Right lobe of liver (tissue), 6 donors: ENCODE measurements at places on chromosomes 2 and 18.
A peak's percentile ranks its signal among the peaks of the same experiment; 100 is the strongest.

- DNase-seq = no peak
These were observed 908.4 kb upstream of the CRIM1 start for GRCh38 chr2:35447215-35447614.

- no peak for DNase-seq
These were observed 130.7 kb downstream of the TMEM247 start for GRCh38 chr2:46610021-46610420.

GRCh38 chr2:71505086-71505769 lies 51.9 kb downstream of the DYSF start:
- no peak for DNase-seq

DNA sequence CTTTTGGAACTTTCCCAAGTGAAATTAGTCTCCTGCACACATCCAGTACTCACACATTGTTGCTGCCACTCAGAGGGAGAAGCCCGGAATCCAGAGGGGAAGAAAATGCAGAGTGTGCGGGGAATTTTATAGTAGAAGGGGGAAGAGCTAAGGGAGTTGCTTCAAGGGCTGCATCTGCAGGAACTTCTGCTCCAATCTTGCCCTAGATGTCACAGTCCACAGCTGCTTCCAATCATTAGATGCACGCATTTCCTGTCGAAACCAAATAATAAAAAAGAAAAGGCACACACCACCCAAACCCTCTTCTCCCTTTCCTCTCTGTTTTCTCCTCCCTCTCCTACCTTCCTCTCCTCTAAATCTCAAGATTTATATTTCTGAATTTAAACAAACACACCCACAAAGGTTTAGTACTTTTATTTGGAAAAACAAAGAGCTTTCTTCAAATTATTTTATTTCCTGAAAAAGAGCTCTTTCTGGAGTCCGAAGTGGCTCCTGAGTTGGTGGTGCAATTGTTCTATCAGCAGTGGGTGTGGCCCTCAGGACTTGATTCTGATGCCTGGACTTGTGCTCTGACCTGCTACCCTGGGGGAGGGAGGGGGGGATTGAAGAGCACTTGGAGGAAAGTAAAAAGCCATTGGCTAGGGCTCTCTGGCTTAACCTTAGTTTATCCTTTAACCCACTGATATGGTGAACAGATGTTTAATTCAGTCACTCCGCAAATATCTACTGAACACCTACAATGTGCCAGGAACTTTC lies 72.0 kb downstream of the KCNE4 start:
- DNase-seq = no peak

- no peak for DNase-seq
These were observed at the start of gene CYTIP for GRCh38 chr2:157443795-157444640. Gene CYTIP, minus strand, starts transcription at chr2:157444089. Its CDS starts 69 bp downstream, at chr2:157444020.

- no peak for DNase-seq
These were observed 139.2 kb downstream of the BCL2 start for GRCh38 chr18:63180321-63180720.

DNA sequence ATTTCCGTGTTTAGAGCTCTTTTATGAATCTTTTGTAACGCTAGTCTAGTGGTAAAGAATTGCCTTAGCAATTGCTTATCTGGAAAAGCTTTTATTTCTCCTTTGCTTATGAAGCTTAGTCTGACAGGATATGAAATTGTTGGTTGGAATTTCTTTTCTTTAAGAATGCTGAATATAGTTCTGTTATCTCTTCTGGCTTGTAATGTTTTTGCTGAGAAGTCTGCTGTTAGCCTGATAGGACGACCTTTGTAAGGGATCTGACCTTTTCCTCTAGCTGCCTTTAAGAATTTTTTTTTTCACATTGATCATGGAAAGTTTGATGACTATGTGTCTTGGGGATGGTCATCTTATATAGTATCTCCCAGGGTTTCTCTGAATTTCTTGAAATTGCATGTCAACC lies 101.1 kb downstream of the TRABD2A start:
- no peak for DNase-seq

- DNase-seq = peak; percentile 61
These were observed 6.6 kb upstream of the PTMA start for GRCh38 chr2:231701456-231702373.

- no peak for DNase-seq
These were observed 72.7 kb downstream of the PLB1 start for GRCh38 chr2:28568533-28568932.

GRCh38 chr2:58109481-58109880 lies 62.9 kb downstream of the VRK2 start:
- no peak for DNase-seq

- DNase-seq = no peak
These were observed 195.2 kb downstream of the SLC8A1 start for GRCh38 chr2:40256649-40257048.

GRCh38 chr2:72103690-72104089 lies 44.0 kb downstream of the CYP26B1 start:
- DNase-seq = no peak

DNA sequence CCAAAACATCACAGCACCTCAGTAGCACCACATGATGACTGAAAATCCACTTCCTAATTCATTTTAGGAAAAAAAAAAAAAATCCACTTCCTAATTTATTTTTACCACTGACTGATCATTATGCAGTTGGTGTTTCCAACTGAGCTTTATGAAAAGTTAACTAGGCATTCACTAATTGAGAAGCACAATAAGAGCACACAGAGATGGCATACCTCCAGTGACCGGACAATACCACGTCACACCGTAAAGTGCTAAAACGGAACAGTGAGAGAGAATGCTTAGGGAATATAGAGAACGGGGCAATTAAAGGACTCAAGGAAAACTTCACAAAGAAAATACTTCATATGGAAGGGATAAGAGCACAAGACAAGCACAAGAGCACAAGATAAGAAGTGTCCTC lies 212.5 kb downstream of the NBAS start:
- no peak for DNase-seq

- peak; percentile 67 for DNase-seq
These were observed 213.9 kb downstream of the TFCP2L1 start for GRCh38 chr2:121071034-121071504.

DNA sequence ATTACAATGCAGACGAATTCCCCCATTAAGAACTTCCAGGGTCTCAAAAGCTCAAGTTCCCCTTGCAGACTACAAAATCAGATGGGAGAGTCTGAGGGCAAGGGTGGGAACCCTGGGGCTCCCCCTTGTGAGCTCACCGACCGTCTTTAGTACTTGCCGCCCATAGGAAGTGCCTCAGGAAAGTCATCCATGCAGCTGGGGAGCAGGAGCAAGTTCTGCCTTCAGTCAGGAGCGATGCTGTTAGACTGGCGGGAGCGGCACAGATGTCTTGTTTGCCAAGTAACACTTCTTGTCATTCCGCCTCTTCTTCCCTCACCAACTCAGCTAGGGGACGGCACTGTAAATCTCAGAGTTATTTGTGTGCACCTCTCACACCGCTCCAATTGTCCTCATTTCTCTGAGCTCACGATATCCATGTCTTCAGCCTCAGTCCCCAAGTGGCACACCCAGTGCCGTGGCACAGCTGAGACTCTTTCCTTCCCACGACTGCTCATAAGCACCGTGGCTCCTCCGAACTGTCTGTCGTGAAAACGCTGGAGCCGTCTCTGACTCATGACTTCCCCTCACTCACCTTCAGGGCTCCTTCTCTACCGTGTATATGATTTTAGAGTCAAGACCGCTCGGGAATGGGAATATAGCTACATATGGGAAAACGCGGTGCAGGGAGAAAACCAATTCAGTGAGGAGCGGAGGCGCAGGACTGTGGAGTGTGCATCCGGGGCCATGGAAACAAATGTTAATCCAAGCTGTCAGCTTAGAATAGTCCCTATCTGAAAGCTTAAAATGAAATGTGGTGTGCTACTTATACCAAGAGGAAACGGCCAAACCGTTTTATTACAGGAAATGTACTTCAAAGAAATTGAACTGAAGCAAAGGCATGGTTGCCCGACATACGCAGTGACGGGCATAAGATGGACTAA lies 34.0 kb downstream of the UXS1 start:
- no peak for DNase-seq

DNA sequence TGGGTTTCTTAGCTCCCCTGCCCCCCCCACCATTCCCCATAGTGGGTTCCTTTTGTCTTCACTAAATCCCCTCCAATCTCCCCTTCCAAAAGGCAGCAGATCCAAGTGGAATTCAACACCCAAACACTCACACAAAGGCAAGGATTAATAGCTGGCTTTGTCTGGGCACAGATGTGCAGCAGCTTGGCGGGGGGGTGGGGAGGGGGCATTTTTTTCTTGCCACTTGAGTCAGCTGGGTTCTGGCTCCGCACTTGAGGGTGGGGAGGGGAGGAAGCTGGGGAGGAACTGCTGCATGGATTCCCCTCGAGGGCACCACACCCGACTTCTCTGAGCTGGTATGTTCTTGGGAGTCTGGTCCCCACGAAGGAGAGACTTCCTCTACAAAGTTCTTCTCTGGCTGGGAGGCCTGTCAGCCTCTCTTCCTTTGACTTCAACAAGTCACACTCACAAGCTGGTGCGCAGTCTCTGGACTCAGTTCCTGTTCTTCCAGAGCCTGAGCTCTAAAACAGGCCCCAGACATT lies 36.0 kb downstream of the SERTAD2 start:
- no peak for DNase-seq

DNA sequence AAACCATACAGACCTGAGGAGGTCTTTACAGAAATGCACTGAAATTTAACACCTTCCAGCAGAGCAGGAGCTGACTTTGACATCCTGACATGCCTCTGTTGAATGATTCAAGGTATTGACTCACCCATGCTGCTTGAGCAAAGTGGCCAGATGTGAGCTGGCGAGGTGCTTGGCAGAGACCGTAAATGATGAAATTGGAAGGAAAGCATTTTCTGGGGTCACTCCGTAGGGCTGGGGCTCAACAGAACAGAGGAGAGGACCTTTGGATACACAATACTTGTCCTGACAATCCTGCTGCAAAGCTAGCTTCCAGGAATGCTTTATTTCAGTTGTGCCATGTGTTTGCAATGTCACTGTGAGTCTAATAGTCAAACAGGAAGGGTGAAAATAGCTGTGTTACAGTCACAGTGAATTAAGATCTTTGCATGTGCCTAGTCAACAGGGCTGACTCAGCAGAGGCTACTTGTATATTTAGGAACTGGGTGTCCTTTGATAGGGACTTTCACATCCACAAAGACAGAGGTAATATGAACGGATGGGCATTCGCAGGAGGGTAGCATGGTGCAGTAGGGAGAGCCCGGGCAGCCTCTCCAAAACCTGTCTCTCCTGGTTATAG lies 31.6 kb upstream of the NCK2 start:
- DNase-seq = no peak

GRCh38 chr18:11951390-11951851 lies 29.9 kb upstream of the IMPA2 start:
- DNase-seq = no peak

GRCh38 chr2:25255745-25256487 lies 85.8 kb downstream of the DNMT3A start:
- no peak for DNase-seq

DNA sequence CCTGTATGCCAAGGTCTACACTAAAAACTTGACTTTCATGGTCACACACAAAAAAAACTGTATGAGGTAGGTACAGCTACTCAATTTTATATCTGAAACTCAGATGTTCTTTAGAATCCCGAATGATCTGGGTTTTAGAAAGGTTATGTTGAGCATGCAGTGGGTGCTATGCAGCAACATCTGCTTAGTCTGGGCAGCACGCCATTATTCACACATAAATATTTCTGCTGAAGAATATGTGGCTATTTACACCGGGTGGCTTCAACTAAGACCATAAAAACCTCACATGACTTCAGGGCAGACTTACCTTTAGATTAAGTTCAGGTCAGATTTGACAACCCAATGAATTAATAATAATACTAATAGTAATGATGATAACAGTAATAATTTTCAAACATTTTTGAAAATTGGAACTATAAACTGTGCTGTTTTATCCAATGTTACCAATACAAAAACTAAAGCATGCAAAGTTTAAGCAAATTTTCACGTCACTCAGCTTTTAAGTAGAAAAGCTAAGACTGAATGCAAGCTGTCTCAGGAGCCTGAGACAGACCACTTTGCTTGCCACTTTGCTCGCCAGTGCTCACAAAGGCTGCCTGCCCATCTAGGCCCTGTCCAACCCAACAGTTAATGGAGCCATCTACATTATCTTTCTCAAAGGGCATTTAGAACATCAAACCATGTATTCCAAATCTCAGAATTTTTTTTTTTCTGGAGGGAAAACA lies 292.0 kb downstream of the CNTNAP5 start:
- no peak for DNase-seq

DNA sequence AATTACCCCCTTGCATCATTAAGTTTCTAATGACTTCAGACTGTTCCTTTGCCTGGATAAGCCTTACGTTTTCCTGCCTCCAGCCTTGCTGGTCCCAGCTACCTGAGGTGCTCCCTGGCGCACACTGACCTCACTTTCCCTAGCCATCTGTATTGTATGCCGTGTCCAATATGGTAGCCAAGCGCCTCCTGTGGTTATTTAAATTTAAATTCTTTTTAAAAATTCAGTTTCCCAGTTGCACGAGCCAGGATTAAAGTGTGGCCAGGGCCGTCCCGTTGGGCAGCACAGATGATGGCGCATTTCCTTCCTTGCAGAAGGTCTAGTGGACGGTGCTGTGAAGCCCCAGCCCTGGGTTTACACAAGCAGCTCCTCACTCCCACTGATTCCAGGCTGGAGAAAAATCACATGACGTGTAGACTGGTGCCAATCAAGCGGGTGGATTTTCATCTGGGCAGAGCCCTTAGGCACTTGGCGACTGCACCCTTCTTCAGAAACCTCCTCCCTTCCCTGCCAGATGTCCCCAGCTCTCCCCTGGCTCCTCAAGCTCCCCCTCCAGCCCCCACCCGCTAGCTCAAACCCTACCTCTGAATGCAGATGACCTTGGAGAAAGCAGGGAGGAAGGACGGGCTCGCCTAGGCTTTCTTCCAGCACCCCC lies 33.9 kb downstream of the ACKR3 start:
- DNase-seq = no peak

- DNase-seq = no peak
These were observed 13.2 kb downstream of the SPATS2L start for GRCh38 chr2:200319548-200320337.

DNA sequence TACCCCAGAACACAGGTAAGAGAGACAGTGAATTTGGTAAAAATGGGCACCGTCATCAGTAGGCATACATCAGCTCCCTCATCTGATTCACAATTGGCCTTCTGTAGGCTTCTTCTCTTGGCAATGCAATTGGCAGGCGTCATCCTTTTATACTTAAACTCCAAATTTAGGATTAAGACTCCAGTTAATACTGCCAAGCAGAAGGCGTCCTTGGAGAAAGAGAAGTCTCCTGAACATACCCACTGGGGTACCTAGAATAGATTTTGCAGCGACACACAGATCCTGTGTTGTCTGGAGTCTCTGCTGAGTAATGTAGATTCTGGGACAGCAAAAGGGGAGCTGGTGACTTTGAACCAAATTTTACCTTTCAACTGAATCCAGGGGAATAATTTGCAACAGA lies 592 bp upstream of the METAP1D start:
- no peak for DNase-seq
